ENCODE measurements at places on chromosomes 5 and 9. TPM values are rescaled to one million over a fixed set of nuclear protein-coding genes. Genes with fewer than 3 reads are reported as not detected.

The ISL1 gene
- 0.25 TPM for total RNA-seq

The SPATA31D4 gene
- total RNA-seq: not detected

The PCDHA6 gene
- total RNA-seq: 0.26 TPM

The GARIN3 gene
- not detected for total RNA-seq

The FCN1 gene
- total RNA-seq: not detected

The PCSK5 gene
- 7.1 TPM for total RNA-seq

The CBY3 gene
- total RNA-seq: not detected

The OR1J2 gene
- not detected for total RNA-seq

The ALDOB gene
- not detected for total RNA-seq

The SCGB3A2 gene
- not detected for total RNA-seq

The PCDHGB5 gene
- total RNA-seq: 21.0 TPM

The SH2D3C gene
- total RNA-seq: 1.1 TPM

The SHISAL2B gene
- not detected for total RNA-seq

The SPARC gene
- 1,916 TPM for total RNA-seq

The GIN1 gene
- 5.3 TPM for total RNA-seq

The ORM2 gene
- not detected for total RNA-seq

The S1PR3 gene
- 17.5 TPM for total RNA-seq

The SPEF2 gene
- total RNA-seq: 1.7 TPM

The PCDHA9 gene
- total RNA-seq: 0.06 TPM

The SLC31A2 gene
- total RNA-seq: 8.9 TPM

The ARL14EPL gene
- not detected for total RNA-seq

The PAEP gene
- not detected for total RNA-seq

All from aortic smooth muscle cell (primary cell).